ENCODE measurements at places on chromosomes 16 and 17.
A peak's percentile ranks its signal among the peaks of the same experiment; 100 is the strongest.

- no peak for DNase-seq
Observed at GRCh38 chr17:35898283-35899070, 18.3 kb upstream of the CCL5 start.

DNA sequence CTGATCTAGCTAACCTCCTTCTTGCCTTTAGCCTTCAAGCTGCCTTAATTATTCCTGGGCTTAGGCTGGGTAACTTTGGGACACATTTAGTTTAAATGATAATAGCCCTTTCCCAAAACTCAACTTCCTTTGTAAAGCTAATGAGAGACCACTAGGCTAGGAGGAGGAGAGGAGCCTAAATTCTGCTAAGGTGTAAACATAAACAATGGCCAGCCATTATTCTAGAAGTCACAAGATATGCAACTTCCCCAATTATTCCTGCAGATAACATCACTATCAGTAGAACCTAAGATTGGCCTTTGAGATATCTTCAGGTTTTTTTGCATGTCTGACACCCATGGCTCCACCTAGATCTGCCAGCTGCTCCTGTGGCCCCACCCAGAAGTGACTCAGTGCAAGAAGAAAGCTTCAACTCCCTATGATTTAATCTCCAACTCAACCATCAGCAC lies 131.2 kb upstream of the FAM20A start:
- no peak for DNase-seq

DNA sequence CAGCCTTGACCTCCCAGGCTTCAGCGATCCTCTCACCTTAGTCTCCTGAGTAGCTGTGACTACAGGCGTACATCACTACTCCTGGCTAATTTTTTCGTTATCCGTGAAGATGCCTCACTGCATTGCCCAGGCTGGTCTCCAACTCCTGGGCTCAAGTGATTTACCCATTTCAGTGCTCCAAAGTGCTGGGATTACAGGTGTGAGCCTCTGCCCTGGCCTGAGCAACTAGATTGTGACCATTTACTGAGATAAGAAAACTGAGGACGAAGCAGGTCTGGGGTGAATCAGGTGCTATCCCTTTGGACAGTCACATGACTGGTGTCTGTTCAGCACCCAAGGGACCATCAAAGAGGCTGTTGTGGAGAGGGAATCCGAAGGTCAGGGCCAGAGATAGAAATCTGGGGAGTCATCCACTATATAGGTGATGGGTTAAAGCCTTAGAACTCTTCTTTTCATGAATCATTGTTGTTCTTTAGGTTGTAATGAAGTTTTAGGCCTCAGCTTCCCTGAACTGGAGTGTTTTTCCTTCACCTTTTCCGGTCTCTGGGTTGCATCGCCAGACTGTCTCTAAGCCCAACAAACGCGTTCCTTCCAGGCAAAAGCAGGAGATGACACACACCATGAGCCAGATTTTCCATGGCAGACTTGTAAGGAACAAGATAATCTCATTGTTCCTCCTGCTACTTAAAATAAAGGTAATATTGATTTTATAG lies 62.5 kb downstream of the FTO start:
- no peak for DNase-seq

DNA sequence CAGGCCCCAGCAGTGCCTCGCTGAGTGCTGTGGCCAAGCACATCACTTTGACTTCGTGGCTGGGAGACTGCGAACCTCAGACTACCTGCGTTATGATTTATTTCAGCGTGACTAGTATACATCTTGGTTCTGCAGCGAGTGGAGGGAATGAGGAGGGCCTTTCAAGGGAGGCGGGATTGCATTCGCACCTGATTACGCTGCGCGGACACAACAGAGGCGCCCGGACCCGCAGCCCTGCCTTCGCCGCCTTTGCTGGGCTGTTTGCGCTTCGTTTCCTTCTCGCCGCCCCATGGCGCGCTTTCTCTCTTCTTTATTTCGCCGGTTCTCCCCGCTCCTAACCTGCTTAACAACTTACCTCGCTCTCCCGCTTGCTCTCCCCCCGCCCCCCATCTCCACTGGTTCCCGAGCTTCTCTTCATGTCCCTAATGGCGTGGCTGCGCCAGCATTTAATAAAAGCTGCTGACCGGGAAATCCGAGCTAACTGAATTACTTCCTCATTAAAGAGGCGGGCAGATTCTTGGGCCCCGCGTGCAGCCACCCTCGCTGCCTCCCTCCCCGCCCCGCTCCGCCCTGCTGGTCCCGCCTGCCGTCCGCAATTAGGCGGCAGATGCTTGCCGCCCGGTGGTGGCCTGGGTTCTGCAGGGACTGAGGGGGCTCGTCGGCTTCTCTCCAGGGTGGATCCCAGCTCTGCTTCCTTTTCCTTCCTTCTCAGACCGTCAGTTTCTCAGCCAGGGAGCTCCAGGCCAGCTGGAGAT lies 257.6 kb upstream of the SDK2 start:
- peak; percentile 32 for DNase-seq

GRCh38 chr16:17414421-17414820 lies 56.3 kb downstream of the XYLT1 start:
- no peak for DNase-seq

DNA sequence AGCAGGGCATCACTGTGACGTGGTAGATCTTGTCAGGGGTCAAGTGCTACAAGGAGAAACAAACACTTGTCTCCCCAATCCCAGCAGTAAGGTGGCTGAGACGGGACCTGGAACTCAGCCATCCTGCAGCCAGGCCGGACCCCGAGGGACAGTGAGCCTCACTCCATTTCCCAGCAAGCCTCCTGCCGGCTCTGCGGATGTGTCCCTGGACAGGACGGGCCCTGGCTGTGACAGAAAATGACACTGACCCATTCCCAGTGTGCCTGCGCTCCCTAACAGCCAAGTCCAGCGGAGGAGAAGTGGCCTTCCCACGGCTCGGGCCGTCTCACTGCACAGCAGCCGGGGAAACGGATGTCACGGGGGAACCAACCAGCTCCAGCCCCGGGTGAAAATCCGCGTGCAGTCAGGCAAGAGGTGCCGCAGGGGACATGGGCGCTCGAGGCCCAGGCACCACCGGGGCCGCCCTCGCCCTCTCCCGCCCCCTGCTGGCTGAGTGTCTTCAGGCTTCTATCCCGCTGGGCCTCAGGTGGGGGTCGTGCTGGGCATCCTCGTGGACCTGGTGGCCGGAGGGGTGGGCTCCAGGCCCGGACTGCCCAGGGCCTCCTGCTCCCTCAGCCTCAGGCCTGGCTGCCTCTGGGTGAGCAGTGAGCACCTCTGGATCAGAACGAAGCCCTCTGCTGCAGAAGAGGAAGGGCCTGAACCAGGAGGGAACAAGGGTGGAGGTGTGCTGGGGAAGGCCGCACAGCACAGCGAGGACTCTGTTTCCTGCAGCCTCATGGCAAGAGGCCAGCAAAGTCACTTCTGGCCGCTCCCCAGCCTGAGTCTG lies 6.7 kb downstream of the HAGHL start:
- DNase-seq: no peak

Data from NCI-H2081 (cell line).